Frontal cortex (tissue), 4 donors: ENCODE measurements at places on chromosomes 12 and 14. TPM values are rescaled to one million over a fixed set of nuclear protein-coding genes. Genes with fewer than 3 reads are reported as not detected.

Gene RHOJ
- total RNA-seq = 4.5 TPM

Gene ZC2HC1C
- 2.4 TPM for total RNA-seq

- DNase-seq = no peak
Measured at GRCh38 chr14:51396222-51396815, 156.3 kb downstream of the TMX1 start.

DNA sequence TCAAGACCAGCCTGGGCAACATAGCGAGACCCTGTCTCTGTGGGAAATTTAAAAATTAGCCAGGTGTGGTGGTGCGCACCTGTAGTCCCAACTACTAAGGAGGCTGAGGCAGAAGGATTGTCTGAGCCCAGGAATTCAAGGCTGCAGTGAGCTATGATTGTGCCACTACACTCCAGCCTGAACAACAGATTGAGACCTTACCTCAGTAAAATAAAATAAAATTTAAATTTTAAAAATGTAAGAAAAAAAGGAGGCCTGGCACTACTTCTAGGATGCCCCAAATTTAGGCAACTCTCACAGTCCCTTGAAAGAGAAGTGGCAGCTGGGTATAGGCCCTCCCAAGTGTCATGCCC lies 918 bp upstream of the INHBE start:
- DNase-seq = no peak

Gene ANKRD33
- not detected for total RNA-seq

DNA sequence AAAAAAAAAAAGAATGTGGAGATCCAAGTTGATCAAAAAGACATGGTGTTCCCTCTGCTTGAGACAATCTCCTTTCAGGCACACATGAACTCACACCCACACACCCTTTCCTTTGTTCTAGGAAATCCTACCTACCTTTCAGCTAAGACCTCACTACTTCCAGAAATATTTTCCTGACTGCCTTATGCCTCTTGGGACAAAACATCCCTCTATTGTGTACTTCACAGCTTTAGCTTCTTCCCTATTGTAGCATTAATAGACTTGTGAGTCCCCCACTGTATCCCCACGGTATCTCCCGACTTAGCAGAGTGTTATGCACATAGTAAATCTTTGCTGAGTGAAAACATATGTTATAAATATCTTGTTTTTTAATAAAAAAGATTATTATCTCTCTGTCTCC lies 44.9 kb upstream of the AEBP2 start:
- DNase-seq = no peak

DNA sequence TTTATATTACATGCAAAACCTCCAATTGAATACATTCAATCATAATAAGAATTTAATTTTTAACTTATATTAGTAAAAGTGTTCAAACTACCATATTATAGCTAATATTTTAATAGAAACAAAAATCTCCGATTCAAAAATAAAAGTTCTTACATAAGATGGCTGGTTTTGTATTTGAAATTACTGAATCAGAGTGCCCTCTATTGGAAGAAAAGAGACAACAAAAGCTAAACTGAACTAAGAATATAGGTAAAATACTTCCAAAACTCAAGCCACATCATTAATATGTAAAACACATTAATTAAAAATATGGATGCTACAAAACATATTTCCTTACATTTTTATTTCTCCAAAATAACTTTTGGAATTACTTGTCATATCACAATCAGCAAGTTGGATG lies 120.3 kb downstream of the GARIN6 start:
- no peak for DNase-seq

Gene APOF
- not detected for total RNA-seq

GRCh38 chr12:104763168-104763805 lies 194.8 kb downstream of the SLC41A2 start:
- no peak for DNase-seq

Gene TEX22
- total RNA-seq = 0.41 TPM
